ENCODE measurements at places on chromosomes 5 and 9.

DNA sequence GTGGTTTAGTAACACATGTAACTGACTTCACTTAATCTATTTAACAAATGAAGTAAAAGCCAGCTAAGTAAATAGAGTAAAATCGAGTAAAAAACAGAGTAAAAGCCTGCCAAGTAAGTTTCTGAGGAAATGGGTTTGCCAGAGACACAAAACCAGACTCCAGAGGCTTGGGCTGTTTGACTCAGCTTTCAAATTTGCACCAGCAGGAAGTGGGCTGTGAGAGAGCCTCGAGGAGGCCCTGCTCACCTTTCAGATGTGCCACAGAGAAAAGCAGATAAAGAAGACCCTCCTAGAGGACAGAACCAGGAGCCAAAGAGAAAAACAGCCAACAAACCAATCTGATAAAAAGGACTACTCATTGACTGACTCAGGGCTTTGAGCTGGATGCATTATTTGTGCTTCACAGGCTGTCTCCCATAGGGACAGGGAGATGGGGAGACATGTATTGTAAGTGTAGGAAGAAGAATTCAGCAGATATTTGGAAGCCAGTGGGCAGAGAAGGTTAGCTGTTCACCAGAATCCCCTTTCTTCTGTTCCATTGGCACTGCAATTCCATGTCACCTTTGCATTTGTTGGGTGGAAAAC lies 14.4 kb upstream of the AMACR start:
- peak; percentile 68 for DNase-seq

- peak; percentile 50 for DNase-seq
Measured at GRCh38 chr5:177447066-177447610, 524 bp downstream of the PRR7 start.

DNA sequence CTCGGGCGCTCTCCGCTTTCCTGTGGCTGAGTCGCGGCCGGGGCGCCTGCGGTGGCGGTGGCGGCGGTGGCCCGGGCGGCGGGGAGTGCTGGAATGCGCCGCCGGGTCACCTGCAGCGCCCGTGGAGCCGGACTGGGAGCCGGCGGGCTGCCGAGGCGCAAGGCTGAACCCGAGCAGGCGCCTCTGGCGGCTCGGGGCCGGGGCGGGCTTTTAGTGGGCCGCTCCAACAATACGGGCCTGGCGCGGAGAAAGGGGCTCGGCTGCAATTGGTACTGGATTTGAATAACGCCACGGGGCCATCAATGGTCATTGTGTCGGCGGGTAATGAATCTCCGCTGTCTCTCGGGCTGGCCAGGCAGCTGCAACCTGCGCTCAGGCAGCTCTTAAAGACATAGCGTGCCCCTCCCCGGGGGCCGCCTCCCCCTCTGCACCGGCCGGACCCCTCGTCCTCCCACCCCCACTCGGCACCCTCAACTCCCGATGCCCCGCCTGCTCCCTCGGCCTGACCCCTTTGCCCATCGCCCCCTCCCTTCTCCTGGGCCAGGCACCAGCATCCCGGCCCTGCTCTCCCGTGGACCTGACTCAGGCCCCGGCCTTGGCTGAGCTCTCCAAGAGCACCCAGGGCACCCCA lies 22.1 kb downstream of the URM1 start:
- no peak for DNase-seq

- DNase-seq, result no peak
Measured at GRCh38 chr9:98842510-98842909, 35.0 kb downstream of the GALNT12 start.

GRCh38 chr5:41793141-41793770 lies 77.0 kb downstream of the OXCT1 start:
- peak; percentile 97 for DNase-seq

DNA sequence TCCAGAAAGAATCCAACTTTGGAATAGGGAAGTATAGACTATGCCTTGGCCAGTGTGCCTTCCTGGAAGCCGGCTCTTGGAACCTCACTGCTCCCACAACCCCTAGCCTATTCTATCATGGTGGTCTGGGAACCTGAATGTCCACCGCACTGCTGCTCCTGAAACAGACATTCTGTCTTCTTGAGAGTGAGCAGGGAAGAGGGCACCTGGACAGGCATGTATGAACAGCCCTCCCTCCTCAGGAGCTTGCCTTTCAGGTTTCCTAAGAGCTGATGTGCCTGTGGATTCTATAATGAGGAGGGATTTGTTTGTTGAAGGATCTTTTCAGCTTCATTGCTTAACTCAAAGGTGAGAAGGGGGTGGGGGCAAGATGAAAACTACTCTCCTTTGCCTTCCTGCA lies 55.1 kb upstream of the XPA start:
- DNase-seq, result no peak

DNA sequence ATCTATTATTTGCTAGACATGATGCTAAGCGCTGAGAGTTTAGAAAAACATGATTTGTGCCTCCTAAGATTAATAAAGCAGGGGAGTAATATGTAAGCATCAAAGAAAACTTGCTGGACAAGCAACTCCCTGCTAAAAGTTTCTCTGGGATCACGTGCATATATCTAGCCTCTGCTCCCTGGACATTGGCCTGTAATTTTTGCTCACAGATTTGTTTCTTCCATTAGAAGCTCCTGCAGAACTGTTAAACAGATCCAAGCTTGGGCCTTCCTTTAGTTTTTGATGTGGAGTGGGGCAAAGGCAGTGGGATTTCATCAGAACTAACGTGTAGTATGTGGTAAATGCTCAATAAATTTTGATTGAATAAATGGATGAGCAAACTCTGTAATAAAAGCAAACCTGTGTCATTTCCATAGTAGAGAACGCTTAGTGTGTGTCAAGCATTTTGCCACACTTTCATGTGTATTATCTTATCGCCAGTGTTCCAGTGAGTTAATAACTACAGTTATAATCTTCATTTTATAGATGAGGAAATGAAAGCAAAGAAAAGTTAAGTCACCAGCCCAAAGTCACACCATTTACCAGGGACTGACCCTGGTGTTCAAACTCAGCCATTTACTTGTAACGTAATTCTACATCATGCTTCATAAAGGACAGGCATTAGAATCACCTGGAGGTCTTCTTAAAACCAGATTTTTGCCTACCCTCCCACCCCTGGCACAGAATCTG lies 100.3 kb downstream of the PCSK5 start:
- no peak for DNase-seq

GRCh38 chr9:77569335-77569734 lies 78.8 kb downstream of the GNA14 start:
- DNase-seq, result no peak

GRCh38 chr9:85172001-85172978 lies 502.8 kb downstream of the NTRK2 start:
- DNase-seq, result peak; percentile 19

DNA sequence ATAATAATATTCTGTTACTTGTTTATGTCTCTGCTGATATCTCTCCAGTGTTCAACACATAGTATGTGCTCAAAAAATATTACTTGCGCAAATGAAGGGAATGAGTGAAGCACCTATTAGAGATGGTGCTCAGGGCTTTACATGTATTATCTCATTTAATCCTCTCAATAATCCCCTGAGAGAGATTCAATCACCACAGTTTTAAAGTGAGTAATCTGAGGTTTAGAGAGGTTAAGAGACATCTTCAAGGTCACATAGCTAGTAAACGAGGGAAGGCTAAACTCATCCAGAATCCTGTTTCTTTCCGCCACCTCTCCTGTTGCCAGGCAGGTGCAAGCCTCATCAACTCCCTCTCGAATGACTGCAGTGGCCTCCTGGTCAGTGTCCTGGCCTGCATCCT lies 82.0 kb downstream of the UGCG start:
- no peak for DNase-seq

DNA sequence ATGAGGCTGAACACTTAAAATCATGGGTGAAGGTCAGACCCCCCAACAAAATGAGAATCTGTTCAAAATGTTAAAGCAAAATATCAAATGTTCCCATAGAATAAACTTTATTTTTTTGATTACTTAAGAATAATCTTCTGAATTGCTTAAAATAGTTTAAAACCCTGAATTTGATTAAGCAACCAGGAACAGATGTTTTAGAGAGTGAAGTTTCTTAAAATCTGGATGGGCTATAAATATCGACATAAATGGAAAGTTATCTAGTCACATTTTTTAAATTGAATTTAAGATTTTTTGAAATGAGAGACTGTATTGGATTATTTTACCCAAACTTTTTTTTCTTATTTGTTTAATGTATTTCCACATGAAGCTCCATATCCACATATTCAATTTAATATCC lies 98.5 kb downstream of the ADAMTS12 start:
- DNase-seq, result no peak

DNA sequence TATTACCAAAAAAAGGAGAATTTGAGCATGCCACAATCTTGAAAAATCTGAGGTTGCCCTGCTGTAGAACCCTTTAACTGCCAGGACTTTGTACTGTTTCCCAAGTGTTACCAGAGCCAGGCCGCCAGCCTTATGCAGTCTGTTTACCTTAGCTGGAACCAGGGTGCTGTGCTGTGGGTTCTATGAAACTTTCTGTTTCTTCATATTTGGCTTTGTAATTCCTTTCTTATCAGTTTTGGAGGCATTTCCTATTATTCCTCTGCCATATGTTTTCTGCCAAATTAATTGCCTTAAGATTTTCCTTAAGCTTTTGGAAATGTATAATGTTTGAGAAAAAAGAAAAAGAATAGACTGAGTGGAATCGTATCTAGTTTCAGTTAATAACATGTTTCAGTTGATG lies 2.1 kb downstream of the S1PR3 start:
- no peak for DNase-seq

GRCh38 chr5:43075319-43076293 lies 35.5 kb upstream of the ANXA2R start:
- DNase-seq, result peak; percentile 53

- DNase-seq, result peak; percentile 85
Measured at GRCh38 chr5:173515526-173515925, 100.9 kb downstream of the BOD1 start.

DNA sequence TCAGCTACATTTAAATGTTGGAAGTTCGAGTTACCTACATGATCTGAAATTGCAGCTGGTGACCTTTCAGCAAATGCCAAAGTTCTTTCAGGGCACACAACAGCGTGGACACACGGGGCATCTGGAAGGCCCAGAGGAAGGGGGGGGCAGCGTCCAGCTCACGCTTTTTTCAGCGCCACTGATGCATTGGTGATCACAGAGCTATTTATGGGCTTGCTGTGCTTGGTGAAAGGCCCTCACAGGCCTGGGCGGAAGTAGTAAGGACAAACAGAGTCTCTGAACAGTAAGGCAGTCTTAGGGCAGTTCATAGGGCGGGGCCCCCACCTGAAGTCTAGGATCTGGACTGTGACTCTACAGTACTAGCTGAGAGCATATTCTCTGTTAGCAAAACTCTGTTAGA lies 6.6 kb upstream of the FBP2 start:
- DNase-seq, result no peak

DNA sequence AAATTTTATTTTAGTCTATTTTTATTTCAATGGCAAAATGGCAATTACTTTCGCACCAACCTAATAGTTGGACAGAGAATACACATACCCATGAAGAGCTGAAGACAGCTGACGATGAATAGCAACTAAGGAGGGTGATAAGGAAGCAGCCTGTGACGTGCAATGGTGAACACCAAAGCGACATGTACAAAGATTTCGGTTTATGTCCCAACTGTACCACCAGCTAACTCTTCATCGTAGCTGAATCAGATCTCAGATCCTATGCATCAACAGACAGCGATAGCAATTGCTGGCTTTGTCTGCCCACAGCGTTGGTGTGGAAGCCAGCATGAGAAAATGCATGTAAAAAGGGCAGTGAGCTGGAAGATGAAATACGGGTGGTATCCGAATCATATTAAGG lies 130.6 kb upstream of the ANKH start:
- DNase-seq, result no peak

DNA sequence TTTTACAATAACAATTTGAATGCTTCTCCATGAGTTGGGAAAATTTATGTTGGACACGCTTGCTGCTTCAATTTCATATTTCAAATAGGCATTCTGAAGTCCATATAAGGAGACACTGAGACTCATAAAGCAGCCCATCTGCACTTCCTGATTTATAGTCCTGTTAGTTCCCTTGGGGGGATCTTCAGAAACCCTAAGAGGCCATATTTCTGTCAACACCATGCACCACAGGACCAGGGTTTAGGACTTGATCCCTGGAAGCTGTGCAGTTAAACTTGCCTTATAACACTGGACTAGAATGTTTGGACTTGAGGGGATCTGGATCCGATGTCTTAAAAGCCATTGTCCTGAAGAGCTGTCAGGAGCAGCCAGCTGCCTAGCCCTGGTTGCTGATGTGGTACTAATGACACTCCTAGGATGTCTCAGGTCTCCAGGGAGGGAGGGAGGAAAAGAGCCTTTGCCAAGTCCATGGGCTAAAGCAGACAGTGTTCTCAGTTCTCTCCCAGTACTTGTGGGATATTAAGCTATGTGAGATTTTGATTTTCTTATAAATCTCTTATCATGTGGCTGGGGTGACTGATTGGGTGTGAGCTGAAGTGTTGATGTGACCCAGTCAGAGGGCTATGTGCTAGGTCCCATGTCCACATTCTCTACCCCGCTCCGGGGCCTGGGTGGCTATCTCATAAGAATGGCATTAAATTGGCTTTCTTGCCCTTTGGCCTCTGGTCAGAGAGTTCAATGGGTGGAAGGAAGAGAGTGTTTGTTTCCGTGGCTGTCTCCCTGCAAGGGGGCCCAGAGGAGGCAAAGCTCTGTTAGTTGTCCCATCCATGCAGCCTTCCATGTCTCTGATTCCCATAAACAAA lies 399.8 kb downstream of the OSTF1 start:
- DNase-seq, result no peak

DNA sequence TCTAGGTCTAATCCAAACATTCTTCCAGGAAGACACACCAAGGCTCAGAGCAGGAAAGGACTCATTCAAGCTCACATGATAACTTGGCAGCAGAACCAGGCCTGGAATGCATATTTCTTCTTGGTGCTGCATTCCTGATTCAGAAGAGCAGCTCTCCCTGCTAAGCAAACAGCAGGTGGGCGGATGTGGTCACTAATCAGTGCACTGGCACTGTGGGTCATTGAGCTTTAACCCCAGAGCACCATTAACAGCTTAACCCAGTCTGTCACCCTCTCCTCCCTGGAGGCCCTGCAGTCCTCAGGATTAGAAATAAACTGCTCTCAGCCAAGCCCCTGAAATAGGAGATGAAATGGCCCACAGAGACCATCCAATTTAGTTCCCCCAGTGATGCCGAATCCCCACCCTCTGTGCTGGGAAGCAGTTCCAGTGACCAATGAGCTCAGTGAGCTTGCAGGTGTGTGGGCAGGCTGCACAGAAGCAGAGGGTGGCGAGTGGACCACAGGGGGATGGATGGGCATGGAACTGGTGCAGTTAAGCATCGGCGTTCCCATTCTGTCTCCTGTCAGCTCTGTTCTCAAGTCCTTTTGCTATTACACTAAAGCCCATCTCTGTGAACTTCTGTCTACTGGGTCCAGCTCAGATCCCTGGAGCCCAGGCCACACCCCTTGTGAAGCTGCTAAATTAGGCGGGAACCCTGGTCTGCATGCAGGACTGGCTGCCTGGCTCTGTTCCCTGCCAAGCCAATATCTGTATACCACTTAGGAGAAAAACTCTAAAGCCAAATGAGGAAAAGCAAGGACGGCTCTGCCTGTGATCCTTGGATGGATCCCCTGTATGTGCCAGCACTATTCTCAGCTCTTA lies 16.6 kb upstream of the MEGF9 start:
- peak; percentile 61 for DNase-seq

GRCh38 chr9:35495984-35496383 lies 6.1 kb downstream of the RUSC2 start:
- no peak for DNase-seq

- DNase-seq, result no peak
Measured at GRCh38 chr5:58469896-58470295, 10.0 kb upstream of the PLK2 start.

Measured in fibroblast of skin of right biceps (primary cell).